ENCODE measurements at places on chromosomes 4 and X. TPM values are rescaled to one million over a fixed set of nuclear protein-coding genes. Genes with fewer than 3 reads are reported as not detected.

POLN gene
- 2.9 TPM for total RNA-seq

FGB gene
- total RNA-seq, result not detected

FAM149A gene
- 4.5 TPM for total RNA-seq

RAB33A gene
- 4.3 TPM for total RNA-seq

GLRA3 gene
- total RNA-seq, result under 0.01 TPM

IL2RG gene
- total RNA-seq, result not detected

MAGEC3 gene
- not detected for total RNA-seq

STATH gene
- total RNA-seq, result not detected

CENPE gene
- total RNA-seq, result 11.9 TPM

SUPT20HL2 gene
- 0.22 TPM for total RNA-seq

C4orf51 gene
- not detected for total RNA-seq

PNMA6F gene
- total RNA-seq, result not detected

ANXA5 gene
- total RNA-seq, result 778 TPM

SPP1 gene
- total RNA-seq, result 58.1 TPM

DTHD1 gene
- total RNA-seq, result not detected

RIBC1 gene
- total RNA-seq, result 0.66 TPM

MAMLD1 gene
- 0.44 TPM for total RNA-seq

POF1B gene
- not detected for total RNA-seq

TBC1D8B gene
- total RNA-seq, result 19.1 TPM

TLR10 gene
- total RNA-seq, result not detected

ZCCHC18 gene
- 2.0 TPM for total RNA-seq

FRAS1 gene
- 1.3 TPM for total RNA-seq

NAA11 gene
- not detected for total RNA-seq

PRDM5 gene
- 25.0 TPM for total RNA-seq

HSFX3 gene
- total RNA-seq, result not detected

CPZ gene
- 0.66 TPM for total RNA-seq

SCML2 gene
- 1.5 TPM for total RNA-seq

SPCS3 gene
- 116 TPM for total RNA-seq

All from uterine smooth muscle cell (primary cell).